ENCODE measurements at places on chromosomes 12 and 14.

- no peak for DNase-seq
Measured at GRCh38 chr14:98082833-98083232, 1189.2 kb downstream of the BCL11B start.

- no peak for DNase-seq
Measured at GRCh38 chr14:93011650-93012325, 88.8 kb downstream of the CHGA start.

GRCh38 chr14:67487937-67488893 is at the start of gene TMEM229B:
TSS of gene TMEM229B (minus strand) at chr14:67488721. CDS start at chr14:67473923, 14,798 bp downstream.
- peak; percentile 91 for DNase-seq

- DNase-seq, result no peak
Measured at GRCh38 chr12:123336530-123336929, 28.1 kb downstream of the SBNO1 start.

DNA sequence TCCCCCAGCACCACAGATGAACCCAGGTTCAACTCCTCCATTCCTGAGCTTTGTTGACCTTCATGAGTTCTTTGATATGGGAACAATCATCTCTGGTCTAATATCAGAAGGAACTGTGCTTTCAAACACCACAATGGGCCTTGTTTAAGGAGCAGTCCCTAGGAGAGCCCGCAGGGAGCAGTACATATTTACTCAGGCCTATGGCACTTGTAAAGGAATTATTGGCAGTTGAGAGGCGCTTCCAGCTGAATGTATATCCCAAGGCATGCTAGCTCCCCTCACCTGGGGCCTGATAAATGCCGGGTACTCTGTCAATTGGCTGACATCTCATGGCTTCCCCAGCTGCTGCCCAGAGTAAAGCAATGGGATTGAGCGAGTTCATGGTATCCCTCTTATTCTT is 76.2 kb downstream of the ZFP36L1 start:
- no peak for DNase-seq

GRCh38 chr14:36514278-36515104 is 5.5 kb downstream of the NKX2-1 start:
- peak; percentile 2 for DNase-seq

DNA sequence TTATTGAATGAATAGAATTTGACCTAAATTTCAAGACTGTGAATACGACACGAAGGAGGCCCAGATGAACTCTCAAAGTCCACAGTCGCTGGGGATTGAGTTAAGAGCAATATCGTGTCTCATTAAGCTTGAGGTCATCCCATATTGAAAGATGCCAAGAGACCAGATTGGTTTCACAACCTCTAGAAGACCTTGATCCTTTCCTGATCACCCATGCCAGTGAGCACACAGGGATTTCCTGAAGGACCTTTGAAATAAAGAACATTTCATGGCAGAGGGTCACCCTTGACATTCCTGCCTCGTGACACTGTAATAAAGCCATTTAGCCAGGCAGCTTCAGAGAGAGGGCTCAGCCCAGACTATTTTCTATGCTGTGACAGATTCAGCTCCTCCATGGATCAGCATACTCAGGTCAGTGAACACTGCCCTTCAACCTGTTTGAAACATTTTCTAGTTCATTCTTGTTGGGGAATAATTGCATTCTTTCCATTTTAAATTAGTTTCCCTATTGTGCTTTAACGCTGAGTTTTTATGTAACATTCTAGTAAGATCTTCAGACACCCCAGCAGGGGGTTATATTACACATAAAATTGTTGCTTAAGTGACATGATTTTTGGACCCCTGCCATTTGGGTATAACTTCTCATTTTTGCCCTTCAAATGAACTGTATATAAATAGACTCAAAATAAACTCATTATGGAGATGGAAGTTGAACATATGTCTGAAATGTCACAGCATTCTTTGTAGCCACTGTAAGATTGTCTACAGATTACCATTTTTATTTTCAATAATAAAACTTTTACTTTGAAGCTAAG is 213.2 kb downstream of the C12orf50 start:
- no peak for DNase-seq

- no peak for DNase-seq
Measured at GRCh38 chr12:25876383-25877045, 82.0 kb upstream of the RASSF8 start.

- DNase-seq, result no peak
Measured at GRCh38 chr14:59032826-59033225, 155.6 kb upstream of the DAAM1 start.
